ENCODE measurements at places on chromosomes 2 and 18. TPM values are rescaled to one million over a fixed set of nuclear protein-coding genes. Genes with fewer than 3 reads are reported as not detected.

- DNase-seq, result peak; percentile 57
Measured at GRCh38 chr2:20190876-20191713, 33.8 kb downstream of the SDC1 start.

GRCh38 chr2:241810307-241811200 lies 1.6 kb downstream of the NEU4 start:
- no peak for DNase-seq

GRCh38 chr2:14677039-14677438 lies 44.5 kb downstream of the LRATD1 start:
- DNase-seq, result no peak

- DNase-seq, result no peak
Measured at GRCh38 chr2:201138401-201138970, 22.5 kb downstream of the CFLAR start.

GRCh38 chr2:108612514-108613183 lies 78.4 kb downstream of the LIMS1 start:
- DNase-seq, result no peak

DNA sequence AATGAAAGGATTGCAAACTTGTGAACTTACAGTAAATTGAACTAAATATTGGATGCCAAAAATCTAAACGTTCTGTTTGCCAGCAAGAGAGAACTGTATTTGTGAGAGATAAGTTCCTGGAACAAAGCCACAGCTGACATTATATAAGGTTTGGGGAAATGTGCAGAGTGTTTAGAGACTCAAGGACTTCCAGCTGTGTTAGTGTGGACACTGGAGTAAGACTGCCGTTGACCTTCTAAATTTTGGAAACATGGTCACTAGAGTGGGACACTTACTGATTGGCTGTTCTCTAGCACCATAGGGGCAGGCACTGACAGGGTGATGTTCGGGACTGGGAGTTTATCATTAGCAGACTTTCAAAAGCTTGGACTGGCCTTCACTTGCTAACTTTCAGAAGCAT lies 40.5 kb downstream of the SCN9A start:
- DNase-seq, result no peak

Gene STPG4
- total RNA-seq, result not detected

DNA sequence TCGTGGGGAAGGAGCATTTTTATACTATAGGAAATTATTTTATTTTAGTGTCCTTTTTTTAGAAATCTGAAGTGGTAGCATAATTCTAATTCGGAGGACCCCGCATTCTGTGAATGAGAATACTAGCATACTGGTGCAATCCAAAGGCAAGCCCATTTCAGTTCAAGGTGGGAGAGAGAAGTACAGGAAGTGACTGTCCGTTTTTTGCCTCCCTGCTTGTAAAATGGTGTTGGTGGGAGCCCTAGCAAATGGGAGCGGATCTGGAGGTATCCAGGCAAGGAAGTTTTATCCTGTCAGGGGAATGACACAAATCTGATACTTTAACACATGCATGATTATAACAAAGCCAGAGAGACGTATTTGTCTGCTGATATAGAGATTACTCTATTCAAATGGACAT lies 141.7 kb downstream of the ESCO1 start:
- no peak for DNase-seq

GRCh38 chr18:47251289-47252120 lies at the start of gene SKOR2:
Gene SKOR2 (minus strand): TSS chr18:47251660. CDS start chr18:47249183, 2,477 bp downstream.
- DNase-seq, result no peak

Gene IHH
- not detected for total RNA-seq

DNA sequence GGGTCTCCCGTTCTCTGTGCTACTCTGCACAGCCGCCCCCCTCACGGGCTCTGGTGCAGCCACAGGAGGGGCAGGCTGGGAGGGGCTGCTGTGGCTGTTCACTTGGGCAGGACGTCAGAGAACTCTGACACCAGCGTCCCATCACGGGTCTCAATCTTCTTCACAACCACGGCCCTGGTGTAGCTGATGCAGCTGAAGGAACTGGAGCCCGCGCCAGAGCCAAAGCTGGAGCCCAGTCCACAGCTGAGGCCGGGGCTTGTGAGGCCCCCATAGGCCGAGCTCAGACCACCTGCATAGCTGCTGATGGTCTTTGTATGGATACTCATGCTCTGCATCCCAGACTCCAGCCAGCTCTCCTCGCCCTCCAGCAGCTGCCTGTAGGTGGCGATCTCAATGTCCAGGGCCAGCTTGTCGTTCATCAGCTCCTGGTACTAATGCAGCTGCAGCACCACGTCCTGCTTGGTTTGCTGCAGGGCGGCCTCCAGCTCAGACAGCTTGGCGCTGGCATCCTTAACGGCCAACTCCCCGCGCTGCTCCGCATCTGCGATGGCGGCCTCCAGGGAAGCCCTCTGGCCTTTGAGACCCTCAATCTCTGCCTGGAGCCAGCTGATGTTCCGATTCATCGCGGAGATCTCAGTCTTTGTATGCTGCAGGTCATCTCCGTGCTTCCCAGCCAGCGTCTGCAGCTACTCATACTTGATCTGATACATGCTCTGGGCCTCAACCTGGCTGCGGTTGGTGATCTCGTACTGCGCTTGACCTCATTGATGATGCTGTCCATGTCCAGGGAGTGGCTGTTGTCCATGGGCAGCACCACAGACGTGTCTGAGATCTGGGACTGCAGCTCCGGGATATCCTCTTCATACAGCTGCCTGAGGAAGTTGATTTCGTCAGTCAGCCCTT lies 7.4 kb upstream of the DUSP19 start:
- DNase-seq, result peak; percentile 22

GRCh38 chr2:173049831-173050230 lies 25.8 kb upstream of the MAP3K20 start:
- no peak for DNase-seq

Gene KCNIP3
- total RNA-seq, result 4.1 TPM

DNA sequence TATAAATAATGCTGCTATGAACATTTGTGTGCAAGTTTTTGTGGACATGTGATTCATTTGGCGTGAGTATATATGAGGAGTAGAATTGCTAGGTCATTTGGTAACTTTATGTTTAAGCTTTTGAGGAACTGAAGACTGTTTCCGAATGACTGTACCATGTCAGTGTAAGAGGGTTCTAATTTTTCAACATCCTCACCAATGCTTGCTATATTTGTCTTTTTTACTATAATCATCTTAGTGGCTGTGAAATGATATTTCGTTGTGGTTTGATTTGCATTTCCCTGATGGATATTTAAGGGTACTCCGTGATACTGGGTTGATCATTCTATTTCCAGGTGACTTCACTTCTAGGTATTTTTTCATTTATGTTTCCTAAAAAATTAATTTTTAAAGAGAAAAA lies 241.1 kb downstream of the BCL2 start:
- DNase-seq, result no peak

DNA sequence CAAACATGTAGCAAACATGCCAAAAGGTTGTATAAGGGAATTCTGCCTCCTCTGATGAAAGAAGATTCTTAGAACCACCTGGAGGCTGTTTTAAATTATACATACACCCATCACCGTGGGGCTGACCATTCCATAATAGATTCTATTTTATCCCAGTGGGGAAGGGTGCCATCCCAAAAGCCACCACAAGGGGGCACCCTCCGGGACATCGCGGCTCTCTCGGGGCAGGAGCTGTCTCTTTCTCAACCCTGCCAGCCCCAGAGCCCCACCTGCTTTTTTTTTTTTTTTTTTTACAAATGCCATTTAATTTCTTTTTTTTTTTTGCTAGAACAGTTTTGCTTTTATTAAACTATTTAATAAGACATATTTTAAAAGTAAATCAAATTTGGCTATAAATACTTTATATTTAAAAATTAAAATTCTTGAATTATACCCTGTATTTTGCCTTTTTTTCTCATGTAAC lies 8.6 kb upstream of the MTCL1 start:
- DNase-seq, result peak; percentile 48

DNA sequence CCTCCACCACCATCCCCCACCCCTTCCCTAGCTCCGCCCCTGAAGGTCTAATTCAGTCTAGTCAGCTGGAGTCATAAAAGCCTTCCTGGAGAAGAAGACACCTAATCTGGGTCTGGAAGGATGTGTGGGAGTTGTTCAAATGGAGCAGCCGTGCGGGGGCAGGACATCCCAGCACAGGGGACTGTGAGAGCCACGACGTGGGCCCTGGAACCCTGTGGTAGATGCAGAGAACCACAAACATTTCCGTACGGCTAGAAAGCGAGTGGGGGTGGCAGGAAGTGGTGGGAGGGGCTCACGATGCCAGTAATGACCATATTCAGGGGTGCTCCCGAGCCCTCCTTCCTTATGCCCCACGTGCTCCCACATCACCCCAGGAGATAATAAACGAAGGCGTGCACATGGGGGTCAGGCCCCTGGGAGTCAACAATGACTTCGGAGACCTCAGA lies 20.9 kb upstream of the COL6A3 start:
- DNase-seq, result peak; percentile 92

- peak; percentile 32 for DNase-seq
Measured at GRCh38 chr18:62751341-62751821, 36.0 kb downstream of the PHLPP1 start.

Gene CHMP3
- total RNA-seq, result 63.3 TPM

DNA sequence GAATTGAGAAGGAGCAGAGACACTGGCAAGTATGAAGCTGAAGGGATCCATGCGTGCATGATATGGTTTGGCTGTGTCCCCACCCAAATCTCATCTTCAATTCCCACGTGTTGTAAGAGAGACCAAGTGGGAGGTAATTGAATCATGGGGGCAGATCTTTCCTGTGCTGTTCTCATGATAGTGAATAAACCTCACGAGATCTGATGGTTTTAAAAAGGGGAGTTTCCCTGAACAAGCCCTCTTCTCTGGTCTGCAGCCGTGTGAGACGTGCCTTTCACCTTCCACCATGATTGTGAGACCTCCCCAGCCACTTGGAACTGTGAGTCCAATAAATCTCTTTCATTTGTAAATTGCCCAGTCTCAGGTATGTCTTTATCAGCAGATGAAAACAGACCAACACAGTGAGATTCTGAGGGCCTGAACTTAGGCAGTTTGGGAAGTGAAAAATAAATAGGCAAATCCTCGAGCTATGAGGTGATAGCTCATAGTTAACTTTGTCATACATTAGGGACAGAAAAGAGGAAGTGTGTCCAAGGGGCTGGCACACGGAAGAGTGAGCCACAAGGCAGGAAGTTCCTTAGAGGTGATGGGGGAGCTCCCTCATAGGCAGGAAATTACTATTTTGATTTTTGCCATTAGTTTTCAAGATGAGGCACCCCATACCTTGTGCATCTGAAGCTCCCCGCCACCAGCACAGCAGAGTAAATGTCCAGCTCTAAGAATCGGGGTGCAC lies 658.8 kb upstream of the ID2 start:
- no peak for DNase-seq

Gene COLEC12
- total RNA-seq, result 103 TPM

GRCh38 chr2:55511508-55512124 lies 7.9 kb upstream of the CFAP36 start:
- DNase-seq, result peak; percentile 61

- DNase-seq, result peak; percentile 74
Measured at GRCh38 chr2:121567957-121568409, 37.3 kb downstream of the RNU4ATAC start.

GRCh38 chr2:99784946-99785345 lies 295.1 kb upstream of the REV1 start:
- DNase-seq, result no peak

- peak; percentile 24 for DNase-seq
Measured at GRCh38 chr2:196546151-196546919, 93.2 kb upstream of the CCDC150 start.

Gene AGXT
- 0.10 TPM for total RNA-seq

GRCh38 chr2:223846515-223846914 lies 9.1 kb upstream of the AP1S3 start:
- DNase-seq, result peak; percentile 19

Gene COA5
- total RNA-seq, result 43.5 TPM

Gene GTF3C2
- 44.2 TPM for total RNA-seq

- no peak for DNase-seq
Measured at GRCh38 chr2:234603619-234604018, 106.7 kb upstream of the ARL4C start.

- no peak for DNase-seq
Measured at GRCh38 chr2:156511803-156512202, 75.6 kb downstream of the GPD2 start.

- DNase-seq, result peak; percentile 0
Measured at GRCh38 chr18:41436772-41437171, 518.3 kb upstream of the PIK3C3 start.

GRCh38 chr2:238167344-238167715 lies 8.6 kb downstream of the ERFE start:
- no peak for DNase-seq

- no peak for DNase-seq
Measured at GRCh38 chr2:43003702-43004101, 211.3 kb upstream of the HAAO start.

- no peak for DNase-seq
Measured at GRCh38 chr2:32456808-32457207, 100.0 kb downstream of the BIRC6 start.

DNA sequence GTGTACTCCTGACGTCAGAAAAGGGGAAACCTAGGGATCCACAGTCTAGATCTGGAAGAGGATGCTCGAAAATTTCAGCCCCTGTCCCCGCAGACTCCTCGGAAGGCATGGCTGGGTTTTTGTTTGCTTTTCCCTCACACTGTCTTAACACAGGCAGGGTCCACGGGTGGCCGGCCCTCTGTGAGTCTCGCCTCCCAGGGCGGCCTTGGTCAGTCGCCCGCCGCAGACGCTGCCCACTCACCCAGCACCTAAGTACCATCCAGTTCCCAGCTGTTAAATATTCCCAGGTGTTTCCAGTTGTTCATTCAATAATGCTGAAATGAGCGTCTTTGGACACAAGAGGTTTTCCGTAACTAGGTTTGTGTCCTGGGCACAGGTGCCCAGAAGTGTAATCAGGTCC lies 193.2 kb downstream of the TWIST2 start:
- no peak for DNase-seq

Gene FOXD4L1
- total RNA-seq, result 0.10 TPM

Gene PLCL1
- total RNA-seq, result not detected

DNA sequence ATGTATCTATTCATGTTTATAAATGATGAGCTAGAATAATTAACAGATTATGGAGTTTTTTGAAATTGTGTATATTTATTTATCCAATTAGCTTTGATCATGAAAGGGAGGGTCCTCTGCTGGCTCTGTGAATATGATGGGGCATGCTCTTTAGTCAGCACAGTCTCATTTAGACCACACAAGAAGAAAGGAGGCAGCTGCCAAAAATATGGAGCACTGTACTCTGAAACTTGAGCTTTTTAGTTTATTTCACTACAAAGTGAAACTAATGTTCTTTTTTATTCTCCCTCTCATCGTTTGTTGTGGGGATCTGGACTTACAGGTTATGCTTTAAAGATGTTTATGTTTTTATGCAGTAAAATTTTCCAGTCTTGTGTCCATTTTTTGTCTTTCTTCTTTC lies 266.9 kb upstream of the GULP1 start:
- DNase-seq, result no peak

- DNase-seq, result no peak
Measured at GRCh38 chr2:177044671-177045070, 167.9 kb upstream of the HNRNPA3 start.
